Activated T-cell treated with anti-CD3 and anti-CD28 coated beads, Interleukin-2, amount 50 U/mL, for 72 hours (primary cell): ENCODE measurements at places on chromosomes 7 and 10. TPM values are rescaled to one million over a fixed set of nuclear protein-coding genes. Genes with fewer than 3 reads are reported as not detected.

Gene ABLIM1
- 186 TPM for total RNA-seq

Gene ITGB8
- total RNA-seq = 0.02 TPM

Gene DNAJC12
- 35.6 TPM for total RNA-seq

Gene PODXL
- 0.60 TPM for total RNA-seq

Gene CPED1
- total RNA-seq = not detected

Gene OR6V1
- not detected for total RNA-seq

Gene ENTPD1
- total RNA-seq = 12.9 TPM

Gene VIM
- total RNA-seq = 211 TPM

Gene CALHM1
- not detected for total RNA-seq

Gene STAG3
- 121 TPM for total RNA-seq

DNA sequence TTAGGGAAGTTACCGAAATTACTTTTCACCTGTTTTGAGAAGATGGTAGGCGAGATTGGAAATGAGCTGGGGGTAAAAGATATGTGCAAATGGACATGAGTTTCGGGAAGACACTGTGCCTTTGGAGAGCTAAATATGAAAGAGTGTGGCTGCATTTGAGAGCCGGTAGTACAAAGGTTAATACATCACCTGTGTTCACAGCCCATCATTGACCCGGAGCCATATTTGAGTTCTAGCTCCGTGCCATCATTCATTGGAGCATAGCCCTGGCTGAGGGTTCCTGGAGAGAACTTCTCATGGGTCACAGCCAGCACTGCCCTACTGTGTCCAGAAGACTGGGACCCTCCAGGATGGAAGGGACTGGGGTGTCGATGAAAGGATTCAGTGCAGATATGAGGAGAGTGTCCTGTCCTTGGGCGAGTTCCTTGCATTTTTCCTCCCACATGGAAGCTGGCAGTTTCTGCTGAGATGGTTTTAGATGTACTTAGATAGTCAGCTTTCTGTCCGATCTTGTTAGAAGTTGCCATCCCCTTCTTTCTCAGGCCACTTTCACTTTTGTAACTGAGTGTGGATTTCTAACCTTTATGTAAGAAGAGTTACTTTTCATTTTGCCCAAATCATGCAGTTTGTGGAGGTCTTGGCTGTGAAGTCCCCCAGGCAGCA is 138.8 kb downstream of the JCAD start:
- no peak overlapping the region for H3K4me3 ChIP-seq
- no peak overlapping the region for H3K27ac ChIP-seq
- peaks cover 19% of the 10 kb centered on the region for H3K27me3 ChIP-seq
- H3K4me1 ChIP-seq = no peaks in the 10 kb centered on the region
- DNase-seq = no peak

DNA sequence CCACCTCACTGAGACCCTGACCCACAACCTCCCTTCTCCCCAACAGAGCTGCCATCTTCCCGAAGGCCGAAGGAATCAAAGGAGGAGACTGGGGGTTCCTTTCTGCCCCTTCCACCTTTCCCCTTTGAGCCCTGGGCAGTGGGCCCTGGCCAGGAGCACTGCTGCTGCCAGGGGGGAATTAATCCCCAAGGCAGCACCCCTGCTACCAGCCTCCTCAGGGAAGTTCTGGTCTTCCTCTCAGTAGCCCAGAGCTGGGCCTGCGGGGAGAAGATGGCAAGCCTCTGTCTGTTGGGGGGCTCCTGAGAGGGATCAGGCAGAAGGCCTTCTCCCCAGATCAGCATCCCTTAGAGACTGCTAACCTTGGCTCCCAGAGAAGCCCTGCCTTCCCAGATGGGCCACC is 25.5 kb downstream of the DPCD start:
- H3K36me3 ChIP-seq = no peaks in the 10 kb centered on the region
- DNase-seq = no peak
- no peaks in the 10 kb centered on the region for H3K27me3 ChIP-seq
- H3K4me1 ChIP-seq = peaks cover 10% of the 10 kb centered on the region

DNA sequence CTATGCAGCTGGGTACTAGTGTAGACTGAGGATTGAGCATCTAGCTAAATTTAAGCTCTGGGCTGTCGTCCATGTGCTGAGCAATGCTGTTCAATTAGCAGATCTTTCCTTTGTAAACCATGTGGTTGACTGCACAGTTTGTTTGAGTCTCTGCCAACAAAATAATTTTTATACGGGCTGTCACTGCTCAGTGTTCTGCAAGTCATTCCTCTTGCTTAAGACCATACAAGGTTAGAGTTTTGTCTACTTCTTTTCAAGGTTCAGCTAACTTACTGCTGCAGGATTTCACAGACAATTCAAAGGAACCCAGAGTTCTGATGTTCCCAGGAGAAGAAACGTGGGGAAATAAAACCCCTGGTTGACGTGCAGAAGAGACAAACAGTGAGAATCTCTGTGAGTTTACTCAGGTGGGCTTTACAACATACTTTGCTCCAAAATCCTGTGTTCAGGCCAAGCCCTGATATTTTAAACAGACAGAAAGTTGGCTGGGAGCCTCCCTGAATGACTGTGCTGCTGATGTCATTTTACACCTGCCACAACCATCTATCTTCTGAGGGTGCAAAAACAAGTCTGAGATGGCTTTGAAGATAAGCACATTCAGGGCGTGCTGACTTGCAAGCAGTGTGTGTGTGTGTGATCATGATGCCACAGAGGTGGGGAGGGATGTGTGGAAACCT is 177.1 kb upstream of the SVIL start:
- peak overlapping the region; percentile 16 for H3K4me3 ChIP-seq
- peak; percentile 47 for DNase-seq
- peaks cover 35% of the 10 kb centered on the region for H3K27me3 ChIP-seq
- H3K4me1 ChIP-seq = peaks cover 26% of the 10 kb centered on the region
- no peak overlapping the region for H3K27ac ChIP-seq

GRCh38 chr10:48363617-48364355 is 57.3 kb downstream of the MAPK8 start:
- H3K4me3 ChIP-seq = no peak overlapping the region
- peak; percentile 13 for DNase-seq
- no peaks in the 10 kb centered on the region for H3K27me3 ChIP-seq
- H3K36me3 ChIP-seq = no peaks in the 10 kb centered on the region
- no peak overlapping the region for H3K27ac ChIP-seq

GRCh38 chr7:35657125-35657524 is 37.8 kb downstream of the HERPUD2 start:
- peak overlapping the region; percentile 52 for H3K4me3 ChIP-seq
- peaks cover 63% of the 10 kb centered on the region for H3K4me1 ChIP-seq
- DNase-seq = no peak
- H3K27me3 ChIP-seq = no peaks in the 10 kb centered on the region
- H3K36me3 ChIP-seq = peaks cover 19% of the 10 kb centered on the region

DNA sequence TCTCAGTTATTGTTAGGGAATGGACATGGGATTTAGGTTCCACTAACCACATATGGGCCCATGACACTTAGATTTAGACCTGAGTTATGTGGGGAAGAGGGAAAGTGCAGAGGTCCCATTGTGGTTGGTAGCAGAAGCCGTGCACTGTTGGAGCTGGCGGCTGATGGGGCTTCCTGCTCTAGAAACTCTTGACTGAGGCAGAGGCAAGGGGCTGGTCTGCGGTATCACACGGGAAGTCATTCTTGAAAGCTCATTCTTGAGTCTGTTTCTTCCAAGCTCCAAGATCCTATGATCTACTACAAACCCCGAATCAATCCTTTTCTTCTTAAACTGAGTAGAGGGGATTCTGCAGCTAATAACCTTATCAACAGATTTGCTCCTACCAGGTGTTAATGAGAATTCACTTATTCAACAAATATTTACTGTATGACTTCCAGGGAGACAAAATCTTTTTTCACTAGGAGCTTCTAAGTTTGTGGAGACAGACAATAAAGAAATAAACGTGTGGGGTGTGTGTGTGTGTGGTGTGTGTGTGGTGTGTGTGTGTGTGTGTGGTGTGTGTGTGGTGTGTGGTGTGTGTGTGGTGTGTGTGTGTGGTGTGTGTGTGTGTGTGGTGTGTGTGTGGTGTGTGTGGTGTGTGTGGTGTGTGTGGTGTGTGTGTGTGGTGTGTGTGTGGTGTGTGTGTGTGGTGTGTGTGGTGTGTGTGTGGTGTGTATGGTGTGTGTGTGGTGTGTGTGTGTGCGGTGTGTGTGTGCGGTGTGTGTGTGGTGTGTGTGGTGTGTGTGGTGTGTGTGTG is 57.1 kb downstream of the AOC1 start:
- H3K27ac ChIP-seq = peak overlapping the region; percentile 91
- DNase-seq = peak; percentile 20
- H3K27me3 ChIP-seq = peaks cover 18% of the 10 kb centered on the region
- no peaks in the 10 kb centered on the region for H3K36me3 ChIP-seq
- peaks cover 10% of the 10 kb centered on the region for H3K4me1 ChIP-seq

- peaks cover 15% of the 10 kb centered on the region for H3K27me3 ChIP-seq
- no peak overlapping the region for H3K4me3 ChIP-seq
- peaks cover 9% of the 10 kb centered on the region for H3K4me1 ChIP-seq
These were observed 23.6 kb upstream of the PFKP start for GRCh38 chr10:3043512-3044368.

DNA sequence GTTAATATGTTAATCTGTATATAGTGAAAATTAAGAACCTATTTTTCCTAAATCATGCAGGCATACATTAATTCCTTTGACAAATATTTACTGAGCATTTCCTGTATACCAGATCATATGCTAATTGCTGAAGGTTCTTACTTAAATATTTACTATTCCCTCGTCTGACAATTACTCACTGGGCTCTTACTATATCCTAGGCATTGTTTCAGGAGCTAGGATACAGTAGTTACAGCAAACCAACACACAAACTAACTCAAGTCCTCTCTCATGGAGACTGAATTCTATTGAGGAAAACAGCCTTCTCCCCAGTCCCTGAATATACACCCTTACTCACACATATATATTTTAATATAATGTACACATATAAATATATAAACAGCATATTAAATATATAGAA is 786.0 kb downstream of the NRG3 start:
- no peaks in the 10 kb centered on the region for H3K4me1 ChIP-seq
- H3K27ac ChIP-seq = no peak overlapping the region
- no peak overlapping the region for H3K4me3 ChIP-seq
- H3K36me3 ChIP-seq = no peaks in the 10 kb centered on the region

DNA sequence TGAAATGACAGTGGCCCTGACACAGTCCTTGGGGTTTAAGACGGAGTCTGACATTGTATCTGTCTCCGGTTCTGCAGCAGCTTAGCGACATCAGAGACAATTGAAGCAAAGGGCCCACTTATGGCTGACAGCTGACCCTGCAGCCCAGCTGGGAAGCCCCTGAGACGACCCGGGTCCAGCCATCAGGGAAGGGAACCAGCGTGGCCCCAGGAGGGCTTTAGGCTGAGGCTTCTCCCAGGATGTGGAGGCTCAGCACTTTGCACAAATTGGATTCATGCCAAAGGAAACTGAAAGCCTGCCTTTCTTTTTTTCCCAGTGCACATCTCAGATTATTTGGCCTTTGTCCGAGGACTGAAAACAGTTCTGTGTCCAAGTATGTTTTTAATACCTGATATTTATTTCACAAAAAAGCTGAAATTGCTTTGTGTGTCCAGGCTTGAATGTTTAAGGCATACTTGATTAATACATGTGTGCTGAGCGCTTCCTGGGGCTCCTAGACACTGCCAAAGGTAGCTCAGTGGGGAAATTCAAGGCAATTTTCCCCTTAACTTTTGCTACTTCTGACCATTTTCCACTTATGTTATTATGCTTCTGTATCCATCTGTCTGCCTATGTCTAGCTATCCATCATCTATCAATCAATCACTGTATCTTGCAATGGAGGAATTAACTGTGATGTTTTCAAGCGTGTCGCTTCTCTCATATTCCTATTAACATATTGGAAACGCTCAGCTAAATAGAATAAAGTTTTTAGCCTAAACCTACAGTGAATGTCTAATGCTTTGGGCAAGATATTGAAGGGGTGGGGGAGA is 34.8 kb downstream of the KLF6 start:
- DNase-seq = no peak
- H3K27me3 ChIP-seq = peaks cover 7% of the 10 kb centered on the region
- no peaks in the 10 kb centered on the region for H3K36me3 ChIP-seq
- H3K4me1 ChIP-seq = peaks cover 5% of the 10 kb centered on the region
- H3K27ac ChIP-seq = no peak overlapping the region
- no peak overlapping the region for H3K4me3 ChIP-seq
